Activated CD8-positive, alpha-beta memory T cell treated with anti-CD3 and anti-CD28 coated beads for 24 hours (primary cell): ENCODE measurements at places on chromosomes 12 and 14.

GRCh38 chr14:23168246-23168645 lies 15.2 kb downstream of the SLC7A8 start:
- DNase-seq: no peak

GRCh38 chr12:26853303-26854030 lies 20.5 kb upstream of the ITPR2 start:
- DNase-seq: peak; percentile 83

- no peak for DNase-seq
Observed at GRCh38 chr12:99026332-99027054, 381.4 kb downstream of the APAF1 start.

GRCh38 chr14:65210118-65210821 lies 108.0 kb upstream of the MAX start:
- DNase-seq: no peak

GRCh38 chr12:87660987-87661774 lies 368.0 kb downstream of the C12orf50 start:
- DNase-seq: no peak

DNA sequence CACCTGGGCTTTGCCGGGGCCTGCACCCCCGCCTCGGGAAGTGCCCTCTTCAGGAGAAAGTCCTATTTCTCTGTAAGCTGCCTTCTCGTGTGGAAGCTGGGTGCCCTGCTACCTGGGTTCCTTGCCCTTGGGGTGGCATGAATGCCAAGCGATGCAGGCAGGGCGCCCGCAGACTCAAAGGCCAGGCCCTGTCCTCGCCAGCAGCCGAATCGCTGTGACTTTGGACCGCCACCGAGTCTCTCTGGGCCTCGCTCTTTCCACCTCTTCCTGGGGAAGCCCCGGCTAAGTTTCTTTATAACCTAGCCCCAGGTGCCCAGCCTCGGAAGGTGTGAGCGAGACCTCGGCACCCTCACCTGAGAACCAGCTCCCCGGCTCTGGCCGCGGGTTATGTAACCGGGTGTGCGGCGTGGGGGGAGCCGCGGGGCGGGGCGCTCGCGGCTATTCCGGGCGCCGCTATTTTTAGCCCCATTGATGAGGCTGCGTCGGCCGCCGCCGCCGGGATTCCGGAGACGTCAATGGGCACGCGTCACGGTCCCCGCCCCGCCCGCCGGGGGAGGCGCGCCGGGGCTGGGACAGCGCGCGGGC lies 14.6 kb upstream of the NR4A1 start:
- DNase-seq: peak; percentile 87

GRCh38 chr14:100654814-100655740 lies 67.9 kb upstream of the BEGAIN start:
- peak; percentile 74 for DNase-seq

- DNase-seq: no peak
Observed at GRCh38 chr12:30145684-30146032, 361.9 kb upstream of the TMTC1 start.

- DNase-seq: no peak
Observed at GRCh38 chr12:47082283-47082682, 2.5 kb upstream of the AMIGO2 start.
